ENCODE measurements at places on chromosomes 12 and 14. TPM values are rescaled to one million over a fixed set of nuclear protein-coding genes. Genes with fewer than 3 reads are reported as not detected.
A peak's percentile ranks its signal among the peaks of the same experiment; 100 is the strongest.

Gene RTN1
- total RNA-seq, result 2.4 TPM

Gene GCH1
- total RNA-seq, result 18.2 TPM

Gene SCN8A
- 3.0 TPM for total RNA-seq

Gene HOTAIR
- total RNA-seq, result 2.2 TPM

Gene FOXM1
- total RNA-seq, result 38.8 TPM

Gene CCDC60
- total RNA-seq, result not detected

Gene JPH4
- not detected for total RNA-seq

Gene TMEM233
- total RNA-seq, result 2.7 TPM

Gene TAS2R30
- total RNA-seq, result 0.46 TPM

Gene ERP27
- not detected for total RNA-seq

Gene SLC2A3
- 7.6 TPM for total RNA-seq

Gene STON2
- total RNA-seq, result 7.8 TPM

Gene ZDHHC22
- not detected for total RNA-seq

Gene CACNA2D4
- total RNA-seq, result 0.74 TPM

Gene IFNG-AS1
- total RNA-seq, result not detected

Gene SOCS2
- total RNA-seq, result 20.2 TPM

Gene CD163
- not detected for total RNA-seq

Gene AICDA
- not detected for total RNA-seq

Gene PNP
- 184 TPM for total RNA-seq

DNA sequence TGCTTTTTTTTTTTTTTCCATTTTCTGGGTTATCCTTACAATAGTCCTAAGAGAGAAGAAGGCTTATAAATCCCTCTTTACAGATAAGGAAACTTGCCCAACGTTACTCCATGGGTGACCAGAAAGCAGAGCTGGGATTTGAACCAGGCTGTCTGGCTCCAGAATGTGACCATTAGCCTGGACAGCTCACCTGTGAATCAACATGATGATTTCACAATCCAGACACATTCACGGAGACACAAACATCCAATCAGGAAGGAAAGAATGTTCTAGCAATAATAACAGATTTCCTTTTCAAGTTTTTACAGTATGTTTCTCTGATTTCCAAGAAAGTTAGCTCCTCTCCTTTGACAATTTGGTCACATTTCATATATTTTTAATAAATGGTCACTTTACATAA, 118.3 kb downstream of the GALC start:
- no peak for DNase-seq

DNA sequence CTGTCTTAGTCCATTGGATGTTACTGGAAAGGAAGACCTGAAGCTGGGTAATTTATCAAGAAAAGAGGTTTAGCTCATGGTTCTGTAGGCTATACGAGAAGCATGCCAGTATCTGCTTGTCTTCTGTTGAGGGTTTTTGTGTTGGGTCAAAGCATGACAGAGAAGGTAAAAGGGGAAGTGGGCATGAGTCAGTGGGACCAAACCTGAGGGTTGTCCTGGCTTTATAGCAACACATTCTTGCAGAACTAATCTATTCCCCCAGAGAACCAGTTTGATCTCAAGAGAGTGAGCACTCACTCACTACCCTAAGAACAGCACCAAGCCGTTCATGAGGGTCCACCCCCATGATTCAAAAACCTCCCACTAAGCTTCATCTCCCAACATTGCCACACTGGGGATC, 19.0 kb upstream of the KRAS start:
- DNase-seq, result no peak

GRCh38 chr14:60420050-60420449, 65.8 kb downstream of the C14orf39 start:
- DNase-seq, result no peak

GRCh38 chr14:29724991-29725390, 202.7 kb downstream of the PRKD1 start:
- peak; percentile 42 for DNase-seq

- no peak for DNase-seq
Observed at GRCh38 chr12:10557329-10557728, 51.6 kb downstream of the EIF2S3B start.

GRCh38 chr14:101604935-101605780, 43.9 kb downstream of the DIO3 start:
- no peak for DNase-seq

- DNase-seq, result no peak
Observed at GRCh38 chr12:5593998-5594397, 162.1 kb downstream of the NTF3 start.

- DNase-seq, result no peak
Observed at GRCh38 chr14:80621701-80622100, 319.8 kb downstream of the CEP128 start.

GRCh38 chr12:112121780-112122565, 3.4 kb upstream of the TRAFD1 start:
- DNase-seq, result peak; percentile 80

- DNase-seq, result peak; percentile 66
Observed at GRCh38 chr12:115840159-115840558, 437.3 kb downstream of the MED13L start.

- no peak for DNase-seq
Observed at GRCh38 chr12:105036937-105037649, 47.2 kb downstream of the ALDH1L2 start.

DNA sequence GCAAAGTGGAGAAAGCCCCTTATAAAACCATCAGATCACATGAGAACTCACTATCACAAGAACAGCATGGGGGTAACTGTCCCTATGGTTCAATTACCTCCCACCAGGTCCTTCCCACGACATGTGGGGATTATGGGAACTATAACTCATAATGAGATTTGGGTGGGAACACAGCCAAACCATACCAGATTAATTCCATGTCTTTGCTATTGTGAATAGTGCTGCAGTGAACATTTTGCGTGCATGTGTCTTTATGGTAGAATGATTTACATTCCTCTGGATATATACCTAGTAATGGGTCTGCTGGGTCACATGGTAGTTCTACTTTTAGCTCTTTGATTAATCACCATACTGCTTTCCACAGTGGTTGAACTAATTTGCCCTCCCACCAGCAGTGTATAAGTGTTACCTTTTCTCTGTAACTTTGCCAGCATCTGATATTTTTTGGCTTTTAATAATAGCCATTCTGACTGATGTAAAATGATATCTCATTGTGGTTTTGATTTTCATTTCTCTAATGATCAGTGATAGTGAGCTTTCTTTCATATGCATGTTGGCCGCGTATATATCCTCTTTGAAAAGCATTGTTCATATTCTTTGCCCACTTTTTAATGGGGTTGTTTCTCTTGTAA, 29.7 kb upstream of the SAV1 start:
- peak; percentile 21 for DNase-seq

DNA sequence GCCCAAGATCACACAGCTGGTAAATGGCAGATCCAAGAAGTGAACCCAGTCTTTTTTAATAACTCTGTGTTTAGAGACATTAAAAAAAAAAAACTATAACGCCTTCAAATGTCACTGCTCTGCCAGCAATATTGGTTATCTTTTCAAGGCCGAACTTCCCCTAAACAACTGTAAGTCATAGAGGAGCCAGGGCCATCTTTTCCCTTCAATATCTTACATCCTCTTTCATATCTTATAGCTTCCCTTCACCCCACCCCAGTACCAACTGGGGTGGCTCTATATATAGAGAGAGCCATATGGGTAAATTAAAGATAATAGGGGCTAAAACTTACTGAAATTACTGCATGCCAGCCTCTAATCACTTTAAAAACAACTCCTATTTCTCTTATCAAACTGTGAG, 100.2 kb downstream of the STAB2 start:
- no peak for DNase-seq

- peak; percentile 19 for DNase-seq
Observed at GRCh38 chr12:108237272-108237671, 101.8 kb downstream of the CMKLR1 start.

DNA sequence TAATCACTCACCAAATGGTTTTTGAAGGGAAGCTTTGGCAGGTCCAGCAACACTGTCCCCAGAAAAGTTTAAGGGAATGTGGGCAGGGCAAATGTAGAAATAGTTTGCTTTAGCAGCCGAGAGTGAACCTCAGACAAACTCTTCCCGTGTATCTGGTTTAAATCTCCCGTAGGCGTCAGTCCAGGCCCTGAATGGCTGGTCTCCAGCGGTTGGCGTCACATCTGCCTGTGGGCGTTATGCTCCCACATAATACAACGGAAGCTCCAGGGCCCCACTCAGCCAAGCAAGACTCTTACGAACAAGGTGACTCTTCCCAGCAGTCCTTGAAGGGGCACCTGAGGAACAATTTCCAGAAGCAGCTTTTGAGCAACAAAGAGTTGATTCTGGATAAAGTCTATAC, 942 bp downstream of the ZC2HC1C start:
- no peak for DNase-seq

GRCh38 chr12:67942724-67943123, 46.5 kb upstream of the IFNG-AS1 start:
- no peak for DNase-seq

- DNase-seq, result no peak
Observed at GRCh38 chr14:38500125-38500524, 244.2 kb upstream of the CLEC14A start.

DNA sequence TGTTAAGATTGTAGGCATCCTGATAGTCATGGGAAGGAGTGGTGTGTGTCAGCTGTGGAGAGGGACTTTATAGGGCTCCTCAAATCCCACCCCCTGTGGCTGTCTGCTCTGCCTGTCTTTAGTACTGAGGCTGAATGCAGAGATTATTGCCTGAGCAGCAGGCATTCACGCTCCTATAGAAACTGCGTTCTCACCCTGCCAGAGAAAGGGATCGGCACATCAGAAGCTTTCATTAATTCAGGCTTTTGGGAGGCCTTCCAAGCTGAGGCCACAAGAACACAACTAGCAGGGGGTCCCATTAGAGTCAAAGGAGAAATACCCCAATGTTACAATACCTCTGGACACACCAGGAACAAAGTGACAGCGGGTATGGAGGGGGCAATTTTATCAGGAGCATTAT, 12.6 kb downstream of the KCNK10 start:
- DNase-seq, result no peak

GRCh38 chr12:125111403-125111802, 46.2 kb downstream of the AACS start:
- no peak for DNase-seq

- no peak for DNase-seq
Observed at GRCh38 chr12:91205811-91206210, 23.2 kb upstream of the DCN start.

- no peak for DNase-seq
Observed at GRCh38 chr14:42734041-42734440, 1127.4 kb downstream of the LRFN5 start.

GRCh38 chr14:29039171-29039570, 272.6 kb downstream of the FOXG1 start:
- DNase-seq, result peak; percentile 7

DNA sequence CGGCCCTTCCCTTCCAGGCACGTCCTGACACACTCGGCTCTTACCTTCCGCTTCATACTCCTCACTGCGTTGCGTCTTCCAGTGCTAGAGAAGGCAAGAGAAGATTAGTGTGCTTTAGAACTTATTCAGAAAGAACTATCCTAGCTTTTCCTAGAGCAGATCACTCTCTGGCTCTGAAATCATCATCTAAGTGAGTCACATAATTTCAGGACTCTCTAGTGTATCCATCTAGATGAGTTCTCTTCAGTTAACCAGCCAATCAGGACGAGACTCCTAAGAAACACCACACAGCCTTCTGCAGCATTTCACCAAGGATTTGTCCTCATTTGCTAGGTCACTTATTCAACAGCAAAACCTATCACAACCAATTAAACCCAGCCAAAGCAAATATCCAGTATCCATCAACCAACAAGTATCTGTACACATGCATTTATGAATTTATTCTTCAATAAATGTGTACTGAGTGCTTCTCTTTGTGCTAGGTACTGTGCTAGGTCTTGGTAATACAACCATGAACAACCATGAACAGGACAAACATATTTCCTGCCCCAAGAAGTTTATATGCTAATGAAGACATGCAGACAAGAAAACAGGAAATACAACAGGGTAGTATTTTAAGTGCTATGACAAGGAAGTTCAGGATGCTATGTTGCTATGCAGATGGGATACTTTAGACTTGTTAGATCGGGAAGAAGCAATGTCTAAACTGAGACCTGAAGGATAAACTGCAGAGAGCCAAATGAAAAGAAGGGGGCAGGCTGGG, 52.1 kb downstream of the NIN start:
- peak; percentile 13 for DNase-seq

DNA sequence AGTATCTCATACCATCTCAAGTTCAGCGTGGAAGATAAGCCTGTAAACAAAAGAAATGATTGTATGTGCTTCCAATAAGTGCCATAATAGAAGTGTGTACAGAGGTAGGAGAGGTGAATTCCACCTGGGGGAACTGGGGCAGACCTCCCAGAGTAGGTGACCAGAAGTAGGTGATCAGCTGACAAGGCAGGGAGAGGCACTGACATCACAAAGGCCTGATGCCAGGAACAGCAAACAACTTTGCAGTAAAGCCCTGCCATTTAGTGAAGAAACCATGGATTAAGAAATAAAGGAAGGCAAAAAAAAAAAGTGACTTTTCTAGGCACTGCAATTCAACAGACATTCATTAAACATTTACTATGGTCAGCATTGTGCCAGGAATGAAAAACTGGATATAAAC, 31.1 kb downstream of the NR1H4 start:
- no peak for DNase-seq

- no peak for DNase-seq
Observed at GRCh38 chr12:26157001-26157400, 32.2 kb upstream of the BHLHE41 start.

DNA sequence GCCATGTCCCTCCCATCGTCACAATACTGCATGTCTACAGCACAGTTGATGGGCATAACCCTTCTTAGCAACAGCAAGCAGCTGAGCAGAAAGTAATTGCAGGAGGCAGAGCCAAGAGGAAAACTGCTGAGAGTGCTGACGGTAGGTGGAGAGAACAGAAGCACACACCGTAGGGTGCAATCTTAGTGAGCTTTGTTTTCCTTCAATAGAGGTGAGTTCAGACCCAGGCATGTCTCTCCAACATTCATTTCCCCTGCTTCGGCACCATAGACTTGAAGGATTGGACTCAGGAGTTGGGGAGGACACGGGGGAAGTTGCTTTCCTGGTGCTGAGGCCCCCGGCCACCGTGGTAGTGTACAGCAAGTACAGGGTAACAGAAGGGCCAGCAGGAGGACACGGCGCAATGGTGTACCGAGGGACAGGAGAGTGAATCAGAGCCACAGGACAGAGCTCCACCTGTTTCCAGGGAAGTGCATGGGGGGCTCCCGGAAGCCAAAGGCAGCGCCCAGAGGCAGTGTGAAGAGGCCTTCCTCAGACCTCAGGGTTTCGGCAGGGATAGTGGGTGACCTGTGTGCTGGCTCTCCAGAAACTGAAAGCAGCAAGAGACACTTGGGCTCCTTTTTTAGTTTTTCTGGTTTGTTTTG, 36.3 kb upstream of the SINHCAF start:
- peak; percentile 12 for DNase-seq

All from Daoy (cell line).